ENCODE measurements at places on chromosomes 12 and 14. TPM values are rescaled to one million over a fixed set of nuclear protein-coding genes. Genes with fewer than 3 reads are reported as not detected.

- no peaks in the 10 kb centered on the region for H3K36me3 ChIP-seq
- DNase-seq = no peak
- peaks cover 77% of the 10 kb centered on the region for H3K27me3 ChIP-seq
- no peak overlapping the region for H3K27ac ChIP-seq
Observed at GRCh38 chr14:100780246-100780645, 45.7 kb upstream of the MEG3 start.

- DNase-seq = no peak
- H3K27me3 ChIP-seq = no peaks in the 10 kb centered on the region
- no peaks in the 10 kb centered on the region for H3K4me1 ChIP-seq
- no peak overlapping the region for H3K4me3 ChIP-seq
- peaks cover 3% of the 10 kb centered on the region for H3K36me3 ChIP-seq
- H3K27ac ChIP-seq = no peak overlapping the region
Observed at GRCh38 chr12:92814584-92814983, 111.8 kb downstream of the PLEKHG7 start.

GRCh38 chr14:103989034-103989433 is 46.7 kb upstream of the RD3L start:
- H3K4me1 ChIP-seq = peaks cover 8% of the 10 kb centered on the region
- H3K27ac ChIP-seq = no peak overlapping the region
- no peaks in the 10 kb centered on the region for H3K36me3 ChIP-seq

GRCh38 chr12:53235742-53236442 is 3.9 kb upstream of the RARG start:
- no peaks in the 10 kb centered on the region for H3K36me3 ChIP-seq
- no peak for DNase-seq
- peaks cover 39% of the 10 kb centered on the region for H3K4me1 ChIP-seq
- no peaks in the 10 kb centered on the region for H3K27me3 ChIP-seq

- H3K27me3 ChIP-seq = no peaks in the 10 kb centered on the region
- peaks cover 11% of the 10 kb centered on the region for H3K4me1 ChIP-seq
- H3K4me3 ChIP-seq = no peak overlapping the region
- no peaks in the 10 kb centered on the region for H3K36me3 ChIP-seq
- no peak overlapping the region for H3K27ac ChIP-seq
Observed at GRCh38 chr12:118332511-118332910, 40.2 kb downstream of the TAOK3 start.

DNA sequence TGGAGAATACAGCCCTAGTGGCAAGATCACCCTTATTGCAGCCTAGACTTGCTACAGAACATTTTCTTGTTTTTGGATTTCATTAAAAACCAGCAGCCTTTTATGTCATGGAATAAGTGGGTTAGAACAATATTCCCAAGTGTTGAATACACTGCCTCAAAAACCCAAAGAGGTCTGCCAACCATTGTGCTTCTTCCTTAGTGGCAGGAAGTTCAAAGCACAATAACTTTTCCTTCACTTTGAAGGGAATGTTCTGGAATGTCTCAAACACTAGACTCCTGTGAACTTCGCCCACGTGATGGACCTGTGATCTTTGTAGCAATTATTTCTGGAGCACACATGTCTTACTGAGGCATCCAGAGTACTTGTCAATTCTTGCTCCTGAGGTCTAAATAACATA is 8.5 kb downstream of the SLC17A8 start:
- H3K36me3 ChIP-seq = no peaks in the 10 kb centered on the region
- no peak for DNase-seq
- H3K4me1 ChIP-seq = no peaks in the 10 kb centered on the region
- no peak overlapping the region for H3K27ac ChIP-seq
- no peak overlapping the region for H3K4me3 ChIP-seq
- H3K27me3 ChIP-seq = peaks cover 55% of the 10 kb centered on the region

- no peak for DNase-seq
- H3K4me1 ChIP-seq = no peaks in the 10 kb centered on the region
- no peak overlapping the region for H3K27ac ChIP-seq
- H3K4me3 ChIP-seq = no peak overlapping the region
Observed at GRCh38 chr14:98189511-98189910, 1082.5 kb downstream of the BCL11B start.

DNA sequence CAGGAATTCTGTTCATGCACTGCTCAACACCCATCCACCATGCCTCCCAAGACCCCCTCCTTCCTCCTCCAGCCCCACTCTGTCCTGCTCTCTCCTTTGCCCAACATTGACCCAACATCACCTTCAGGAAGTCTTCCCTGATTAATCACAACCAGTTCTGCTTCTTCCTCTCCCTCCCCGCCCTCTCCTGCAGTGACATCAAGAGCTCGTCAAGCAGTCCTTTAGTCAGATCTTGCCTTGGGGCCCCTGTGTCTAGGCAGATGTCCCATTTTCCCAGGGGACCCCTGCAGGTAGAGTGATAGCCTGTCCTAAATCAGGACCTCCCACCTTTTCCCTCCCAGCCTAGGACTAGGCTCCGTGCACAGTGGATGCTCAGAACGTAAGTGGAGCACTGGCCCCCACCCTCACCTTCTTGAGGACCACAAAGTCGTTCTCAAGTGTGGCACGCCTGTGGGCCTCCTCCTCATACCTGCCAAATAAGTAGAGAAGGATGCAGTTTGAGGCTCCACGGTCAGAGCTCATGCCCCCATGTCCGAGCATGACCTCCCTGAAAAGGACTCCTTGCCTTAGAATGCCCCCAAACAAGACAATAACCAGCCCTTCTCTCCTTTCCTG is 2.3 kb downstream of the KRT78 start:
- H3K27me3 ChIP-seq = no peaks in the 10 kb centered on the region
- H3K27ac ChIP-seq = peak overlapping the region; percentile 82
- no peaks in the 10 kb centered on the region for H3K36me3 ChIP-seq
- no peak for DNase-seq
- peaks cover 34% of the 10 kb centered on the region for H3K4me1 ChIP-seq

DNA sequence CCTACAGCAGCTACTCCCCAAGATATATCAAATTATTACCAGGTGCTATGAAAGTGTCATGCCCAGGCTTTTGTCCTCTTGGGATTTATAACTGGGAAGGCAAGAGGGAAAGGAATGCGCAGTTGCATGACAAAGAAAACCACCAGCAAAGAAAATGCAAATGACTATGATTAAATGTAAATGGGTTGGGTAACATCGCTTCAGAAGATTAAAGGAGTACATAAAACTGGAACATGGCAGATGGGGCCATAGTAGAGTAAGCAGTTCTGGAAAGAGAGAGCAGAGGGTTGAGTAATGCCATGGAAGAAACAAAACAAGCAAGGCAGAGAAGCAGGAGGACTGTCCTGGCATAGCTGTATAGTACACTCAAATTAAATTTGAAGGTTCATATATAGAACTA is 493.1 kb downstream of the NOVA1 start:
- no peak overlapping the region for H3K4me3 ChIP-seq
- no peak for DNase-seq
- no peaks in the 10 kb centered on the region for H3K27me3 ChIP-seq
- no peaks in the 10 kb centered on the region for H3K36me3 ChIP-seq

- no peak overlapping the region for H3K4me3 ChIP-seq
- DNase-seq = no peak
- no peaks in the 10 kb centered on the region for H3K4me1 ChIP-seq
- no peak overlapping the region for H3K27ac ChIP-seq
- no peaks in the 10 kb centered on the region for H3K27me3 ChIP-seq
- H3K36me3 ChIP-seq = no peaks in the 10 kb centered on the region
Observed at GRCh38 chr12:69464428-69464827, 5.8 kb upstream of the FRS2 start.

DNA sequence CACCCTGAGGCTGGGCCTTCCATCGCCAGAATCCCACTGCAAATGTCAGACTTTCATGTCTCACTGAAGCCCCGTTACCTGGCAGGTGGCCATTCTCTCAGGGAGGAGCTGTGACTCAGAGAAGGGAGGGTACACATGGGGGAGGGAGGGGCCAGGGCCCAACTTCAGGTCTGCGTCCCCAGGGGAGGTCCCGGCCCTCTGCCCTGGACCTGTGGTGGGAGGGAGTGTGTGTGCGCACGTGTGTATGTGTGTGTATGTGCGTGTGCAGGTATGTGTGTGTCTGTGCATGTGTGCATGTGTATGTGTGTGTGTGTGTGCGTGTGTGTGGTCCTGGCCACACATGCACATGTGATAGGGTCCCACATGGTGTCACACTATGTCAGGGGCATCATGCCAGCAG is 50.9 kb downstream of the MVK start:
- peaks cover 61% of the 10 kb centered on the region for H3K27me3 ChIP-seq
- DNase-seq = no peak
- H3K4me1 ChIP-seq = no peaks in the 10 kb centered on the region

DNA sequence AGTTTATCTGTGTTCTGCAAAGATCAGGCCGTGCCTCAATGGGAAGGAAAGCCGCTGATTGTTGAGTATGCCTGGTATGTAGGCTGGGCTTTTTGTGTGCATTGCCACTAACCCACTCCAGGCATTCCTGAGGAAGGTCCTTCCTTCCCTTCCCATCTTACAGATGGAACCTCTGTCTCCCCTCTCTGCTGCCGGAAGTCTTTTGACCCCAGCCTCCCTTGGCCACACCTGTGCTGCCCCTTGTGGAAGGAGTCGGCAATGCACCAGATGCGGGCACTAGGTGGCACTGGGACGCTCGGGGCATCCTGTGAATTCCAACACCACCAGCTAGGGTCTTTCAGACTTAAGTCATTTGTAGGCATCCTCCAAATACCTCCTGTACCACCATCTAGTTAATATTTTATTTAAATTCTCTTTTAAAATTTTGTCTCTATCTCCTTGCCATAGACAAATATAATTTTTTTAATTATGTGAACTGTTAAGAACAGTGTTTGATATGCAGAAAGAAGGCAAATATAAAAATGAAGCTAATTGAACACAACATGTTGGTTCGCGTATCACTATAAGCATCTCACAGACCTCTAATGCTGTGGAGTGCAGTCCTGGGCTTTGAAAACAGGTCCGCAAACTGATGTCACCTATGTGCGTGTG is 99.6 kb downstream of the RIN3 start:
- no peaks in the 10 kb centered on the region for H3K27me3 ChIP-seq
- H3K27ac ChIP-seq = no peak overlapping the region
- no peak overlapping the region for H3K4me3 ChIP-seq

DNA sequence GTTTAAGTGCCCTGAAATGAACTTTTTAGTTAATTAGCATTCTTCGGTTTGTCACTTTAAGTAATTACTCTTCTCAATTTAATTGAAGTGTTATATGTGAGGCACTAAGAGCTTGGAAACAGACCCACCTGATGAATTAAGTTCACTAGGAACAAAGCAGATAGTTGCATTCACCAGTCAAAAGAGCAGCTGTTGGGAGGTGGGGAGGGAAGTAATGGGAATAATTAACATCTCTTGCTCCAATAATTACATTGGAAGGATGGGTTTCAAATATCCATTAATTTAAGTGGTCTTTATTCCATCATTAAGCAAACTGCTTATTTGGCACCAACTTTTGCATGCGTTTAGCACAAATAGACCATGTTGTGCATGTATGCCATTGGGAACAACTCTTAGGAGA is 667.2 kb downstream of the GALC start:
- H3K4me1 ChIP-seq = no peaks in the 10 kb centered on the region
- no peaks in the 10 kb centered on the region for H3K27me3 ChIP-seq
- no peak overlapping the region for H3K27ac ChIP-seq
- no peak overlapping the region for H3K4me3 ChIP-seq
- no peak for DNase-seq

- no peaks in the 10 kb centered on the region for H3K36me3 ChIP-seq
- H3K27me3 ChIP-seq = no peaks in the 10 kb centered on the region
- H3K27ac ChIP-seq = no peak overlapping the region
- DNase-seq = no peak
- H3K4me1 ChIP-seq = peaks cover 38% of the 10 kb centered on the region
- H3K4me3 ChIP-seq = no peak overlapping the region
Observed at GRCh38 chr14:51304438-51304837, 64.4 kb downstream of the TMX1 start.

DNA sequence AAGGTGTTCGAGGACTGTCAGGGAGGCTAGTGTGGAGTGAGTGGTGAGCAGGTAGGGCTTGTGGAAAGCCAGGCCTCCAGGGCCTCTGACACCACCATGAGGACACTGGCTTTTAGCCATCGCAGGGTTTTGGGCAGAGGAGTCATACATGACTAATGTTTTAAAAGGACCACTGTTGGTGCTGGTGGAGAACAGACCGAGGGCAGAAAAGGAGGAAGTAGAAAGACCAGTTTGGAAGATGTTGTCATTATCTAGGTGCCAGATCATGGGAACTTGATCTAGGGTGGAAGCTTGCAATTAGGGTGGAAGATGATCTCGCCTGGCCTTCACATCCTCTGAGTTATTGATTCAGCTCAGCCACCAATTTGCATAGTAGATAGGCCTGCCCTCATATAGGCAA is 144.2 kb downstream of the C12orf75 start:
- H3K27ac ChIP-seq = no peak overlapping the region
- no peaks in the 10 kb centered on the region for H3K36me3 ChIP-seq
- H3K4me1 ChIP-seq = peaks cover 7% of the 10 kb centered on the region
- no peak overlapping the region for H3K4me3 ChIP-seq
- DNase-seq = peak; percentile 6

GRCh38 chr12:89319122-89319521 is 33.2 kb downstream of the DUSP6 start:
- H3K27ac ChIP-seq = no peak overlapping the region
- H3K4me3 ChIP-seq = no peak overlapping the region
- no peaks in the 10 kb centered on the region for H3K4me1 ChIP-seq
- no peak for DNase-seq
- H3K27me3 ChIP-seq = no peaks in the 10 kb centered on the region

DNA sequence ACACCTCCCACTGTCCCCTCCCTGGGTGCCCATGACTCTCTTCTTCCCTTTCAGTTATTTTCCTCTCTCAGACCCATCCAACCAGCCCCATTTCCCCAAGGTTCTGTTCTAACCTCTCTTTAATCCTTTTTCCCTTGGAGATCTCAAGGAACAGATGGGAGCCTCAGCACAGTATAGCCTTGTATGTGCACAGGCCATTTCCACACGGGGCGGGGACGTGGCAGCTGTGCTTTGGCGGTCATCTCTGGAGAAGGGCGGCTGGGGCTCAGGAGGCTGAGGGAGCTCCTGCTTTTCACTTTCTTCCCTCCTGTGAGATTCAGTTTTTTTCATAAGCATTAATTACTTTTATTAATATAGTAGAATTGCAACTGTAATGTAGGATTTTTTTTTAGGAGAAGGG is 212.2 kb downstream of the ZFP36L1 start:
- no peak overlapping the region for H3K27ac ChIP-seq
- H3K27me3 ChIP-seq = no peaks in the 10 kb centered on the region
- H3K36me3 ChIP-seq = no peaks in the 10 kb centered on the region
- no peak overlapping the region for H3K4me3 ChIP-seq

- no peak for DNase-seq
- H3K27ac ChIP-seq = no peak overlapping the region
- H3K4me3 ChIP-seq = no peak overlapping the region
- no peaks in the 10 kb centered on the region for H3K36me3 ChIP-seq
- no peaks in the 10 kb centered on the region for H3K4me1 ChIP-seq
Observed at GRCh38 chr12:64506955-64507354, 55.0 kb downstream of the TBK1 start.

GRCh38 chr14:44468771-44469170 is 38.3 kb downstream of the FSCB start:
- H3K36me3 ChIP-seq = no peaks in the 10 kb centered on the region
- no peaks in the 10 kb centered on the region for H3K4me1 ChIP-seq
- no peak overlapping the region for H3K27ac ChIP-seq
- H3K27me3 ChIP-seq = no peaks in the 10 kb centered on the region
- no peak overlapping the region for H3K4me3 ChIP-seq

GRCh38 chr14:106841701-106842100 is 1315.3 kb downstream of the TMEM121 start:
- H3K27me3 ChIP-seq = peaks cover 26% of the 10 kb centered on the region
- H3K36me3 ChIP-seq = no peaks in the 10 kb centered on the region
- H3K4me1 ChIP-seq = no peaks in the 10 kb centered on the region
- DNase-seq = peak; percentile 57
- H3K4me3 ChIP-seq = no peak overlapping the region

VIPAS39 gene
- total RNA-seq = 46.1 TPM

CPNE6 gene
- total RNA-seq = not detected

FGD4 gene
- 28.3 TPM for total RNA-seq

NDUFA12 gene
- total RNA-seq = 108 TPM
